Activated naive CD4-positive, alpha-beta T cell treated with Interleukin-2 at 50 U/mL for 16 hours (primary cell): ENCODE measurements at places on chromosomes 7 and 10.

DNA sequence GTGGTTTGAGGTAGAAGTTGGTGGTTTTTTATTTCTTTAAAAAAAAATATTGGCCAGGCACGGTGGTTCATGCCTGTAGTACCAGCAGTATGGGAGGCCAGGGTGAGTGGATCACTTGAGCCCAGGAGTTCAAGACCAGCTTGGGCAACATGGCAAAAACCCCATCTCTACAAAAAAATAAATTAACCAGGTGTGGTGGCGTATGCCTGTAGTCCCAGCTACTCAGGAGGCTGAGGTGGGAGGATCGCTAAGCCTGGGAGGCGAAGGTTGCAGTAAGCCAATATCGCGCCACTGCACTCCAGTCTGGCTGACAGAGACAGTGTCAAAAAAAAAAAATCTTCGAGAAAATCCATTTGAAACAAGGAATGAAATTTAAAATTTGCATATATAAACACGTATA lies 1.1 kb downstream of the IL2RA start:
- DNase-seq = peak; percentile 39

- DNase-seq = no peak
Measured at GRCh38 chr7:37218956-37219355, 229.7 kb downstream of the ELMO1 start.

DNA sequence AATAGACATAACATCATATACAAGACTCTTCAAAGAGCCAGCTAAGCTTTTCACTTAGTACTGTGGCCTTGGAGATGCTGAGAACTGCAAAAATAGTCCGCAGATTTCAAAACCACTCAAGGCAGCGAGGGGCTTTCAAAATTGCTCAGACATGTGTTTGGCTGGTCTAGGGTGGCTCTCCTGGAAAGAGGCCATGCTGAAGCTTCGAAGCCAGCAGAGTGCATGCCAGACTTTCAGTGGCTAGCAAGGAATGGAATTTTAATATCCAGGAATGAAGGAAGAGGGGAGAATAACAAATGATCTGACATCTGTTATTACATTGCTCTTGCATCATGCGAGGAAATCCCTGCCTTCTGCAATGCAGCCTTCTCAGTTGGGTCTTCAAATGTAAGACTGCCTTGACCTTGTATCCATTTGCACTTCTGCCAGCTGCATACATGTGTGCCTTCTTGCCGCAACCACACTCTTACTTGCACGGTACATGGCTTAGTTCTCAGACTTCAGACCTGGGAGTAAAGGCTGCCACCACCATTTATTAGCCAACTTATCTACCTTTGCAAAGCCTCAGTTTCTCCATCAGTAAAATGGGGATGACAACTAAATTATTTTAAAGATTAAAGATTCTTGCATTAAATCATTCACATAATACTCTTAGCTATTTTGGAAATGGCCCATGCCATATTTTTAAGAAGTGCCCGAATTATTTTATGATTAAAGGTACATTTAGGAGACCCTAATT lies 55.9 kb downstream of the ITIH5 start:
- no peak for DNase-seq

GRCh38 chr7:73799282-73800141 lies 29.4 kb upstream of the CLDN3 start:
- DNase-seq = no peak

GRCh38 chr7:121202125-121202524 lies 126.7 kb upstream of the WNT16 start:
- DNase-seq = no peak

DNA sequence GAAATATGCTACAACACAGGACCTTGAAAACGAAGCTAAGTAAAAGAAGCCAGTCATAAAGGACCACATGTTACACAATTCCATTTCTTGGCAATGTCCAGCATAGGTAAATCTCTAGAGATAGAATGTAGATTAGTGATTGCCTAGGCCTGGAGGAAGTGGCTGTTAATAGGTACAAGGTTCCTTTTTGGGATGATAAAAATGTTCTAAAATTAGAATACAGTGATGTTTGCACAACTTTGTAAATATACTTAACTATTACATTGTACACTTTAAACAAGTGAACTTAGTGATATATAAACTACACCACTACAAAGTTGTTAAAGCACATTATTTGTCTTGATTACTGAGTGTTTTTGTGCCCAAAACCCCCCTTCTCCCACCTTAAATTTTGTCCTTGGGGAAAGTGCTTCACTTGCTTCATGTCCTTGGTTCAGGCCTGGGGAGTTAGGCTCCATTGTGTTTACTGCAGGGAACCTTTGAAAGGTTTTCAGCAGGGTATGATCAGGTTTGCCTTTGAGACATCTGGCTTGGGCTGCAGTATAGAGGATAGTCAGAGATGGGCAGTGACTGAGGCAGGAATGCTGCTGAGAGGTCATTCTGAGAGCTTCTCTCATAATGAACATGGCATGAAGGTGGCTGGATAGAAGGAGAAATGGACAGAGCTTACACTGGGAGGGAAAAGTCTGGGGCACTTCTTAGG lies 1052.6 kb downstream of the REEP3 start:
- no peak for DNase-seq

- no peak for DNase-seq
Measured at GRCh38 chr10:97224483-97225435, 39.0 kb upstream of the SLIT1 start.

DNA sequence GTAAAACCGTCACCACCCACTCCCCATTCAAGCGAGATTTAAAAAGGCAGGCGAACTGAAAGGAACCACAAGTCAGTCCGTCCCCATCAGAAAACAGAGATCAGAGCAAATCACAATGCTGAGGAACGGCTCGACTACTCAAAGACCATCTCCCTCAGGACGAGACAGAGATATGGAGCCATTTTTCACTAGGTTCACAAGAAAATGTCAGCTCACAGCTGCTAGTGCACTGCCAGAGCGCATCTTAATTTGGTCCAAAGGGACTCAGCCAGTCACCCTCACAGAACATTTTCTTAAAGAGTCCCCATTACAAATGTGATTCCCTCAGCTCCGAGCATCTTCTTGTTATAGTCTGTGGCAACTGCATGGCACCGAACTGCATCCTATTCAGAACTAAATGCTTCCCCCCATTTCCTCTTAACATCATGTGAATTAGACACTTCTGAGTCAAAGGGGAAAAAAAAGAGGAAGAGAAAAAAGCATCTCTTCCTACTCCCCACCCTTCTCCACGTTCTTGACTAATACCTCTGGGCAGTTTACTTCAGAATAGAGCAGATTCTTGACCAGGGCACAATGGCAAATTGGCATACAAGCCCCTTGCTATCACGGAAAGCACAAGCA lies 683.9 kb downstream of the MAGI2 start:
- DNase-seq = no peak

- DNase-seq = no peak
Measured at GRCh38 chr7:79036356-79036755, 417.1 kb downstream of the MAGI2 start.

DNA sequence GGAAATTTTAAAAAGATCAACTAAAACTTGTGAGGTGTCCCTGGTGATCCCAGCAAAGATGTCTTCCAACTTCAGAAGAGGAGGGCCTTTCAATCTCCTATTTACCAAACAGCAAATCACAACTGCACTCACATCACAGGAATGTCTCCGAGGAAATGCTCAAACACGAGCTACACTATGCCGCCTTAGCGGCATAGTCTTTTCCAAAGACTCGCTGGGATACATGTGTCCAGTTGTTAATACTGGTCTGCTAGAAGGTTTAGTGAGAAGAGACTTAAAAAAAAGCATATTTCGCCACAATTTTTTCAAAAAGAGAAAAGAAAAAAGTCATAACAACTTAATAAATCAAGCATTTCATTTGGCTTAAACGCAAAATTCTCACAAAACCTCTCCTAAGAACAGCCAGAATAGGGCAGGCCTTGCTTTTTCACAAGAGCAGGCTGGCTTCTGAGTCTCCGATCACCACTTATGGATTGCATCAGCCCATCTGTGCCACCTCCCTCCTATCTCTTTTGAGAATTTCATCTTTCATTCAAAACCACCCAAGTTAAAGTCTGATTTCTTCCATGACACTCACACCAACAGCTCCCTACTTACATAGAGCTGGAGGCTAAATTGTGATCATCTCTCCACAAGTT lies 66.1 kb downstream of the GNA12 start:
- DNase-seq = no peak

- no peak for DNase-seq
Measured at GRCh38 chr10:79542626-79543025, 17.6 kb downstream of the SFTPA2 start.

DNA sequence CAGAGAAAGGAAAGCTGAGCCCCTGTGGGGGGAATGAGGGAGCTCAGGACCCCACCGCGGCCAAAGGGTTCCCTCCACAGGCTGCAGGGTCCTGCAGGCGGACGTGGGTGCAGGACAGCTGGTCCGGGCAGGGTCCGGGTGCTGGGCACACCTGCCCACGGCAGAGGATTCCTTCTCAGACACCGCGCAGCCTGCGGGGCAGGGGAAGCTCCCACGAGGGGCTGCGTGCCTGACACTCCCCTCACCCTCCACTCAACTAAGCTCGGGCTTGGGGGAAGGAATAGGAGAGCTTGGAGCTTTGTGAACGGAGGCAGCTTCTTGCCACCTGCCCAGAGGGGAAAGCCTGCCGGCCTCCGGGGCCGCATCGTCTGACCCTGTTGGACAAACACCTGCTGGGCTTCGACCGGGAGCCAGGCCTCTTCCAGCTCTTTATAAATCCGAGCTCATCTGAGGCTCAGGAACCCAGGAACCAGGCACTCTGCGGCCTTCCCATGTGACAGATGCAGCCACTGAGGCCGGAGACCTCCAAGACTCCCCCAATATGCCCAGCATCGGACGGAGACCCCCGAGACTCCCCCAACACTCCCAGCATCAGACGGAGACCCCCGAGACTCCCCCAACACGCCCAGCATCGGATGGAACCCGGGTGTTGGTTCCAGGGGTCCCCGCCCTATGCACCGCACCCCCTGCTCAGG lies 97.3 kb downstream of the PDGFA start:
- no peak for DNase-seq

DNA sequence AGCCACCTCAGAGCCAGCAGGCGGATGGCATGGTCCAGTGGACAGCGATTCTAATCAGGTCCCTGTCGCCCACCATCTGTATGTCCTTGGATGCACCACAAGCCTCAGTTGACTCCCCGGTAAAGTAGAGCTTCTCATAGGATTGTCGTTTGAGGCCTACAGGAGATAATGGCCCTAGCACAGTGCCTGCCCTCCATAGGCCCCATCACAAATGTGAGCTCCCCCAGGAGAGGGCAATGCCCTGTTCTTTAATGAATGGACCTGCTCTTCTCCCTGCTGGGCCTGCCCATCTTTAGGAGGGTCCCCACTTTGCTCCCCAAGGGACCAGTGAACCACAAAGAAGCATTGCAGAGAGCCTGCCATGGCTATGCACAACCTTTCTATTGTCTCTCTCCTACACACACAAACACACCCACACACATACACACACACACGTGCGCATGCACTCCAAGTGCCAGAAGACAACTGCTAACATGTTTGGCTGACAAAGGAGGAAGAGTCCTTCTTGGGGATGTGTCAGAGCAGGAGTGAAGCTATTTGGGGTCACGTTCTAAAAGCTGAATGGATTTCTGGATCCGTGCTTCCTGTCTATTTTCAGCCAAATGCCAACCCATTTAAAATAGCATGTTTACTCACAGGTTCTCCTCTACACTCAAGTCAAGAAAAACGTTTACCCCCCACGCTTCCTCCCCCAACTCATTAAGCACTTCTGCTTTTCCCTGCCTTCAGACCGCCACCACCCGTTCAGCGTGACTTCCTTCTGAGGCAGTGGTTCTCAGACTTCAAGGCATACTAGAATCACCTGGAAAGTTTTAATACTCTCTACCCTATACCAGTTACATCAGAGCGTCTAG lies 196.1 kb downstream of the GRID1 start:
- no peak for DNase-seq

- peak; percentile 78 for DNase-seq
Measured at GRCh38 chr7:48084727-48085432, 4.2 kb upstream of the UPP1 start.

DNA sequence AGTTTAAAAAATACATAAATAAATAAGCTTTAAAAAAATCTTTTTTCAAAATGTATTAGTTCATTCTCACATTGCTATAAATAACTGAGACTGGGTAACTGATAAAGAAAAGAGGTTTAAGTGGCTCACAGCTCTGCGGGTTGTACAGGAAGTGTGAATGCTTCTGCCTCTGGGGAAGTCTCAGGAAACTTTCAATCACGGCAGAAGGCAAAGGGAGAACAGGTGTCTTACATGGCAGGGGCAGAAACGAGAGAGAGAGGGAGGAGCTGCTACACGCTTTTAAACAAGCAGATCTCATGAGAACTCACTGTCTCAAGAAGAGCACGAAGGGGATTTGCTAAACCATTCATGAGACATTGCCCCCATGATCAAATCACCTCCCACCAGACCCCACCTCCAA lies 114.6 kb downstream of the DNAJC1 start:
- no peak for DNase-seq

DNA sequence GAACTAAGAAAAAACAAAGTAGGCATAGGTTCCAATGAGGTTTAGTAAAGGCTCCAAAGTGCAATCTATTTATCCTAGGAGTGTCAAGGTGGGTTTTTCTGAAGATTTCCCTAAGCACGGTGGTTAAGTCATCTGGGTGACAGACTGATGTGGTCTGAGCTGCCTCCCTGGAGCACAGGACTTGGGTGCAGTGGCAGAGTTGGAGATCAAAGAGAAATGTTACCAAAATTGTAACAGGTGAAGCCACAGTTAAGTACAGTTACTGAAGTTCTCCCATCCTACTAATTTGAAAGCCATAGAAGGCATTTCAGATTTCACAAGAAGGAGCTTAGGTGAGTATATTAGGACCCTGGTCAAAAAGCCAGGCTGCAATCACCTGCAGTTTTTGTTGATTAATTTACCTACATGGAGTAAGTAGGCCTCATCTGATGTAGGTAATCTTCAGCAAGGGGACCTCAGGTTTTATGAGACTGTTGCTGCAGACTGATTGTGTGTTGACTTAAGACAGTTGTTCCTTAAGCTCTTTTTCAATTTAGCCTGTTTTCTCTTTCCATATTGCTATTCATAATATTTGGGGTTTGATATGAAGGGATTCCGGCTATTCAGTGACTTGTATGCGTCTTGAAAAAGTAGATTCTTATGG lies 3.0 kb downstream of the DLX6 start:
- no peak for DNase-seq

- DNase-seq = no peak
Measured at GRCh38 chr7:18572154-18572553, 76.6 kb downstream of the HDAC9 start.

GRCh38 chr10:8767591-8767990 lies 713.1 kb downstream of the GATA3 start:
- no peak for DNase-seq

- DNase-seq = no peak
Measured at GRCh38 chr10:59362144-59362958, at the start of gene FAM13C. Gene FAM13C, minus strand, starts transcription at chr10:59362549. Its CDS starts 89 bp downstream, at chr10:59362460.

- no peak for DNase-seq
Measured at GRCh38 chr7:3862774-3863173, 561.7 kb downstream of the SDK1 start.

GRCh38 chr10:46555713-46556514 lies 544 bp downstream of the GPRIN2 start:
- peak; percentile 1 for DNase-seq

GRCh38 chr10:71268247-71268691 lies 50.8 kb upstream of the SLC29A3 start:
- DNase-seq = no peak

- DNase-seq = no peak
Measured at GRCh38 chr10:130875897-130876472, 435.5 kb downstream of the TCERG1L start.

GRCh38 chr7:2006921-2007381 lies 225.8 kb downstream of the MAD1L1 start:
- DNase-seq = no peak

- no peak for DNase-seq
Measured at GRCh38 chr7:140330128-140330527, 68.2 kb downstream of the SLC37A3 start.

GRCh38 chr10:14254368-14254767 lies 76.4 kb downstream of the FRMD4A start:
- DNase-seq = no peak
